ENCODE measurements at places on chromosomes 5 and 9.

- no peak for DNase-seq
Measured at GRCh38 chr5:80234116-80234948, 21.5 kb downstream of the SERINC5 start.

GRCh38 chr5:51811883-51812471 lies 428.7 kb downstream of the ISL1 start:
- no peak for DNase-seq

- no peak for DNase-seq
Measured at GRCh38 chr5:145752534-145752933, 82.6 kb downstream of the PRELID2 start.

DNA sequence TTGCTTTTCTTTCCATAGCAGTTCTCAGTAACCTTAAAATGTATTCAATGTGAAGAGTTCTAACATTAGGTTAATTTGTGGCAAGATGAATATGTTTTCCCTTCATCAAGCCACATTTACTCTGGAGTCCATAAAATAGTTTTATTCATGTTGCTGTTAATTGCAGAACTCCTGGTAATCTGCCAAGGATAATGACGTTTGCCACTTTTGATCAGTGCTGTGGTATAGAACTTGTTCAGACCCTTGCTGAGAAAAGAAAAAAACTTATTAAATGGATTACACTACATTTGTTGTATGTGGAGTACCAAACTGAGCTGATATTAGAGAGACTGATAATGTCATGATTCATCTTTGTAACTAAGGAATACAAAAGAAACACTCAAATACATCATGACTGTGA lies 212.4 kb upstream of the DMAC1 start:
- no peak for DNase-seq

GRCh38 chr9:137604345-137605086 lies 970 bp upstream of the ARRDC1 start:
- no peak for DNase-seq

- no peak for DNase-seq
Measured at GRCh38 chr9:22105005-22105722, 96.1 kb upstream of the CDKN2B start.

DNA sequence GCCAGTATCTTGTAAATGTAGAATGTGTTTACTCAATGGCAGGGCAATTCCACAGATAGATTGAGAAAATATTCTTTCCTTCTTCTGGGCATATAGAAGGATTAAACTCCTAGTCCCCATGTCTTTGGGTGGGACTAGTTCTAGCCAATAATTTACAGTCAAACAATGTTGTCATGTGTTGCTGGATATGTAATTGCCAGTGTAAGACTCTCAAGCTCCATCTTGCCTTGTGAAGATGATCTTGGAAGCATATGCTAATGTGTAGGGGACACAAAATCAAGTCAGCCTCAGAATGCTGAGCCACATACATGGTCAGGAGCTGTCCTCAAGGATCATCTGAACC lies 386.9 kb downstream of the CETN3 start:
- DNase-seq = no peak

DNA sequence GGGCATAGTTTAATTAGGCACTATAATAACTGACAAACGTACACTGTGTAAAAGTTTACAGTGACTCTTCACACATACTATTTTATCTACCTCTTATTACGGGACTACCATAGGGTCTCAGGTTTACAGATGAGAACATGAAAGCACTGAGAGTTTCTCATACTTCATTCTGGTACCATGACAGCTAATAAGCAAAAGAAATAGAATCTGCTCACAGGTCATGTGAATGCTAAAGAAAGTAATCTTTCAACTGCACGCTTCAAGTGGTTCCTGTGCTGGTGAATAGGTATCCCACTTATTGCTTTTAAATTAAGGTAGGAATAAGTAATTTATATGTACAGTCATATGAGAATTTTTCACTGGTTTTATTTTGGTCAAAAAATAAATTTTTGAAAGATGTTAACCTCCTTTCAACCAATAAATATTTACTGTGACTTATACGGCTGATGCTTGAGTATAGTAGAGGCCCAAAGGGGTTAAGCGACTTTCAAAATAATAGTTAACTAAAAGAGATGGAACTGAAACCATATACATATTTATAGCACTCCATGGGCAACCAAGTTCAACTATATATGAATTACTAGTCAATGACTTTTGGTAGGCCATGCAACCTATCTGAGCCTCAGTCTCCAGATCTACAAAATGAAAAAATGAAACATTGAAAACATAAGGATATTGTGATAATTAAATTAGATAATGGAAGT lies 8.1 kb downstream of the CDKN2A start:
- no peak for DNase-seq

GRCh38 chr9:24939109-24939850 lies 393.6 kb upstream of the IZUMO3 start:
- no peak for DNase-seq

DNA sequence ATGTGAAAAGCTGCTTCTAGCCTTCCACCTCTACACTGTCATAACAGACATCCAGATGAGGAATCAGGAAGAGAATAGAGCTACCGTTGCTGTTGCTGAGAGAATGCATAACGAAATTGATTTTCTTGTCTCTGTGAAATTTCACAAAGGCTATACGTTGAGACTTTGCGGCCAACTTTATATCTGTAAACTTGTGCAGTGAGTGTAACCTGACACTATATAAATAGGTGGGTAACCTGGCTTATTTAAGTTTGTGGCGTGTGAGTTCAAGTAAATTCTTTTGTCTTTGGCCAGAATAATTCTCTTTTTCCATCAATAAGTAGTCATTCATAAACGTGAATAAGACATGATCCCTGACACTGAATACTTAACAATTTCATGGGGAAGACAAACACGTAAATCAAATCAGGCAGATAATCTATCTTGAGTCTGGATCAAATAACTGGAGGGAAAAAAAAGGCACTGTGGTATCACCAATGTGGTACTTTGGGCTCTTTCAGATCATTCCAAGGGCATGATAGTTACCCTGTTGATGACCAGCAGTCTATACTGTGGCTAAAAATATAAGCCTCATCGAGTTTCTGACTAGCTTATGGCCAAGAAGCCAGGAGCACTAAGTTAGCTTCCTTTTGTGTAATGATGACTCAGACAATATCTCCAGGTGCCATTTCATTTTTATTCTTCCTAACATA lies 98.2 kb upstream of the RASA1 start:
- no peak for DNase-seq

- no peak for DNase-seq
Measured at GRCh38 chr9:137229903-137230704, 597 bp upstream of the SLC34A3 start.

DNA sequence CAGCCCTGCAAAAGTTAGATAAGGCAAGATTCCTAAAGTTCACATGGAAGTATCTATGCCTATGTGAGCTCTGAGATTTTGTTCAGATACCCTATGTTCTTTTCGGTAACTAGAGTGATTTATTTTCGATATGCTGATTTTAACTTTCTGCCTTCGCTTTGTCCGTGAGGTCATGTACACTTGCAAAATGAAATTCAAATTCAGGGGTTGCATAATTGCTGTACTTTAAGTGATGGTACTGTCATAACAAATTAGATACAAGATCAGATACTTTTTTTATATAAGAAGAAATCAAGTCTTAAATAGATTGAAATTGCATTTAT lies 350 bp upstream of the ECPAS start:
- no peak for DNase-seq

- no peak for DNase-seq
Measured at GRCh38 chr5:43592363-43592762, 10.6 kb upstream of the NNT start.

GRCh38 chr5:10324518-10325370 lies 17.0 kb upstream of the CMBL start:
- no peak for DNase-seq
